Thymus (tissue), 14 donors: ENCODE measurements at places on chromosomes 7 and 10. TPM values are rescaled to one million over a fixed set of nuclear protein-coding genes. Genes with fewer than 3 reads are reported as not detected.

DNA sequence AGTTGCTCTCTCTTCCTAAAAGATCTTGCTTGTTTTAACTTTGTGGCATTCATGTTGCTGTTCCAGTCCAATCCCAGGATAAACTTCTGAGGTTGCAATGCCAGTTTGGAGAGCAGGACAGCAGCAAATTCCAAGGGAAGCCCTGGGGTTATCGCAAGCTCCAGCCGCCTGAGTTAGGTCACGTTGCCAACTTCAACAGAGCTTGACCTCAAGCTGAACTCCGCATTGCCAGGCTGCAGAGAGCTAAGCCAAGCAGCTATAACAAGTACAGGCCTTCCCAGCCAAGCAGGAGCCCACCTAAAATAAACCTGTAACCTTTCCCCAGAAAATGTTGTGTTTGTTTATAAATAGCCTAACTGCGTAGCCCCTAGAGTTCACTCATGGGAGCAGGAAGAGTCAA is 138.9 kb upstream of the LYZL1 start:
- no peak for DNase-seq
- H3K4me1 ChIP-seq = no peaks in the 10 kb centered on the region
- no peaks in the 10 kb centered on the region for H3K36me3 ChIP-seq
- no peaks in the 10 kb centered on the region for H3K27me3 ChIP-seq

- H3K36me3 ChIP-seq = no peaks in the 10 kb centered on the region
- H3K4me1 ChIP-seq = no peaks in the 10 kb centered on the region
- no peak for DNase-seq
- no peak overlapping the region for H3K27ac ChIP-seq
Observed at GRCh38 chr10:108779501-108779900, 1143.8 kb downstream of the XPNPEP1 start.

- H3K27ac ChIP-seq = no peak overlapping the region
- no peak overlapping the region for H3K4me3 ChIP-seq
- H3K36me3 ChIP-seq = peaks cover 52% of the 10 kb centered on the region
- H3K4me1 ChIP-seq = peaks cover 3% of the 10 kb centered on the region
Observed at GRCh38 chr7:139714163-139714901, 63.5 kb downstream of the HIPK2 start.

DNA sequence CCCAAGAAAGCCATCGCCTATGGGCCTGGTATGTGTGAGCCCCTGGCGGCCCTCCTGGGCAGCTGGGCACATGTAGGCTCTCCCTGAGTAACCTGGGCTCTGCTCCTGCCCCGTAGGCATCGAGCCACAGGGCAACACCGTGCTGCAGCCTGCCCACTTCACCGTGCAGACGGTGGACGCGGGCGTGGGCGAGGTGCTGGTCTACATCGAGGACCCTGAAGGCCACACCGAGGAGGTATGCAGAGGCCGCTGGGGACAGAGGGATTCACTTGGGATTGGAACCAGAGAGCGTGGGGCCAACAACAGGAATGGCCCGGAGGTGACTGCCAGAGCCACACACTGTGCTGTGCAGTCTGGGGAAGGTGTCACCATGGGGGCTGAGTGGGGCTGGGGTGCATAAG is 7.3 kb downstream of the FLNC start:
- H3K36me3 ChIP-seq = no peaks in the 10 kb centered on the region
- no peak overlapping the region for H3K27ac ChIP-seq
- no peaks in the 10 kb centered on the region for H3K4me1 ChIP-seq
- peaks cover 13% of the 10 kb centered on the region for H3K27me3 ChIP-seq

GRCh38 chr7:81393018-81393417 is 376.8 kb downstream of the HGF start:
- H3K4me1 ChIP-seq = no peaks in the 10 kb centered on the region
- no peak overlapping the region for H3K27ac ChIP-seq
- no peak for DNase-seq
- H3K4me3 ChIP-seq = no peak overlapping the region
- H3K27me3 ChIP-seq = no peaks in the 10 kb centered on the region
- H3K36me3 ChIP-seq = no peaks in the 10 kb centered on the region

Gene MSS51
- total RNA-seq = 1.2 TPM

Gene TRIM73
- total RNA-seq = 1.3 TPM
